ENCODE measurements at places on chromosomes 6 and 20.

DNA sequence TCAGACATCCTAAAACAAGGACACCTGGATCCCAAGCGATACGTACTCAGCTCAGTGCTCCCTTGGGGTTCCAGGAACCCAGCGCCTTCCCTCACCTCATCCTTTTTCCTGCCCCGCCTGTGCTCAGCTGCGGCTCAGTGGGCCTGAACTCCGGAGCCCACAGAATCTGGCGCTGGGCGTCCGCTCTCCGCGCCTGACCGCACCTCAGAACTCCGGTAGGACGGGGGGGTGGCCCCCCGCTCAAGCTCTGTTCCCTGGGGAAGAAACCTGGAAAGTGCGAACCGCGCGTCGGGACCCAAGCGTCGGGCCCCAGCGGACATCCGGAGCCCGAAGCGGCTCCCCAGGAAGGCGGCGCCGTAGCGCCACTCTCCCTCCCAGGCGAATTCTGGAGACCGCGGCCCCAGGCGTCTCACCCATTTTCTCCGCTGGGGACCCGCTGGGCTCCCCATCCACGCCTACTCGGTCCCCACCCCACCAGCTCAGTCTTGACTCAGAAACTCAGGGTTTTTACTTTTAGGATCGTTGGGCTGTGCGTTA, 336 bp upstream of the LY6G5C start:
- no peak for DNase-seq

DNA sequence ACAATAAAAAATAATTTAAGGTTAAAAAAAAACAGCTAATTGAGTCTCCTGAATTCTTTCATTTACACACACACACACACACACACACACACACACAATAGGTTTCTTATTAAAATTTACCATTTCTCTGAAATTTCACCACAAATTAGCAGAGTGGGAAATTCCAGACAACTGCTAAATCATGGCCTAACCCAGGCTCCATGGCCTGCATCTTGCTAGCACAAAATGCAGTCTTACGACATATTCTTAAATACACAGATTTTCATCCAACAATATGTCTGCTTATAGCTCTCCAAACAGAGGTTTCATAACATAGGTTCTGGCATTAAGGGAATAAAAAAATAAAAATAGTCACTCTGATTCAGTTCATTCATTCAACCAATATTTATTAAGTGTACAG, 46.9 kb downstream of the SOD2 start:
- DNase-seq, result no peak

- peak; percentile 3 for DNase-seq
Measured at GRCh38 chr6:20377623-20378265, 23.9 kb upstream of the E2F3 start.

GRCh38 chr6:113876695-113877094, 19.6 kb downstream of the MARCKS start:
- no peak for DNase-seq

- peak; percentile 59 for DNase-seq
Measured at GRCh38 chr20:34997131-34997561, 41.5 kb downstream of the MYH7B start.

- DNase-seq, result no peak
Measured at GRCh38 chr6:154167126-154167525, 128.1 kb downstream of the OPRM1 start.

- no peak for DNase-seq
Measured at GRCh38 chr6:19169366-19169765, 667.8 kb upstream of the ID4 start.

- DNase-seq, result no peak
Measured at GRCh38 chr6:51533962-51534361, 553.5 kb downstream of the PKHD1 start.

DNA sequence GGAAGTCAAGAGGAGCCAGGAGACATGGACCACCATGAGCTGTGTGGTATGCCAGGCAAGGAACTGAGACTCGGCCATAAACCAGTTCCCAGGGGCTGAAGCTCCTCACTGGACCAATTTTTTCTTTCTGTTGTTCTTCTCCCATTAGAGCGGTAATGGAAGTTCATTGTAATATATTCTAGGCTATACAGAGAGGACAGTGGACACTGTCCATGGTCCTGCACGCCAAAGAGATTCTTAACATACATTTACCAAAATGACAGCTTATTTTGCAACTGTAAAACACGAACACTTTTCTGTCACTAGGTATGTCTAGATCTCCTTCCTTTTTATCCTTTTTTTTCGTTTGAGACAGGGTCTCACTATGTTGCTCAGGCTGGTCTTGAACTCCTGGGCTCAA, 13.1 kb upstream of the DSN1 start:
- no peak for DNase-seq

DNA sequence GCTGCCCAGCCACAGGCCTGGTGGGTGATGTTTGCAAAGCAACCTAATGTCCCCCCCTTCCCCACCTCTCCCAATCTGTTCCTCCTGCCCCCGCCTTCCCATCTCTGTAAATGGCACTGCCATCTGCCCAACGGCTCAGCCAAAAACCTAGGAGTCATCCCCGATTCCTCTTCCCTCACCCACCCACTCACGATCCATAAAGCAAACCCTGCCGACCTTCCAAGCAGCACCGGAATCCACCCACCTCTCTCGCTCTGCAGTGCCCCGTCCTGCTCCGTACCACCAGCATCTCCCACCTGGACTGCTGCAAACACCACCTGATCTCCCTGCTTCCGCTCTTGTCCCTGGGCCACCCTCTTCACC, 37.6 kb downstream of the SULF2 start:
- no peak for DNase-seq

DNA sequence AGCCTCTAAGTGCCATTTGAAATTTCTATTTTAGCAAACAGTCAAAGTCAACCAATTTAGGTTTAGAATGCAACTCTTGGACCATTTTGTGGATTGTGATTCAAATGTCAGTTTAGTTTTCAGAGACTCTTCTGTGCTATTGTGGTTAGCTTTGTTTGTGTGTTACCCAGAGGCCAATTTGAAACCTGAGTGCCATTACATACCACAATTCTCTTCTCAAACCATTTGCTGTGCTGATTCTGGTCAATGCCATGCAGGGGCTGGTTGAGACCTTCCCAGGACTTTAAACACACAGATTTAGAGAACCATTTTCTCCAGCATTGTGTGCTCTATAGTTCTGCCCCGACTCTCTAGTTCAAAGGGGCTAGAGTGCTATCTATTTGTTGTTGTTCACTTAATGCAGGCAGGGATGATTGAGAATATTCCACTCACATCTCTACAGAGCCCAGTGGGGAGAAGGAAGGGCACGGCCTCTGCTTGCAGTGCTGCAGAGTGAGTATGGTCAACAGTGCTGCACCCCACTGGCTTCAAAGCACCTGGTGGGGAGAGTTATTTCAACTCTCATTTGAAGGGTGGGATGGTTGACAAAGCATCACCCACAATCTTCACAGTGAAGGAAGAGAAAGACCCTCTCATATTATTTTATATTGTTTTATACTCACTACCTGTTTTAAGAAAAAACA, 738.2 kb downstream of the COL12A1 start:
- DNase-seq, result no peak

DNA sequence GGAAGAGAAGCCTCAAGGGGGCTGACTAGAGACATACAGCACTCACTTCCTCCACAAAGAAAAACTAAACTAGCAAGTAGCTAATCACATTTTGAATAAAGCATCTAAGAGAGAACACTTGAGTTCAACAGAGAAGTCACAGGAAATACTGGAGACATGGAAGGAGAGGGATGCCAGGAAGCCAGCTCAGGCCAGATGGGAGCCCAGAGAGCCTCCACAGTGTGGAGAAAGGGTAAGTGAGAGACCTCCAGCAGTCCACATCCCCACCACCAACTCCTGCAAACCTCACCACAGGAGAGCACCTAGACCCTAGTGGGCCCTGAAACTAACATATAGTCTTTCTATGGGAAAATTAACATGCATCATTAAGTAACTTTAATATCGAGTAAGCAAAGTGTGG, 79.2 kb downstream of the EPM2A start:
- no peak for DNase-seq

DNA sequence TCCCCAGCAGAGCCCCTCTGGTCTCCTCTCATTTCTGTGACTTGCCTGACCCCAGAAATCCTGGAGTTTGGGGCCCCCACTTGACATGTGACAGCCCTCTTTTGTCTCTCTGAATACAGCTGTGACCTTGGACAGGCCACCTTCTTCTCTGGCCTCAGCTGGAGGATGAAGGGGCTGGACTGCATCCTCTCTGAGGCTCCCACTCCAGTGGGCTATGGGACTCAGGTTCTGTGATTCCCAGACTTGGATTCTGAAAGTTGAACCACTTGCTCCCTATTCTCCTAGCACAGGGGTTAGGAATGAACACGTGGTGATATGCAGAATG, 9.1 kb downstream of the BPIFB3 start:
- no peak for DNase-seq

All from globus pallidus (tissue), 1 donor.